ENCODE measurements at places on chromosomes 16 and 17.

DNA sequence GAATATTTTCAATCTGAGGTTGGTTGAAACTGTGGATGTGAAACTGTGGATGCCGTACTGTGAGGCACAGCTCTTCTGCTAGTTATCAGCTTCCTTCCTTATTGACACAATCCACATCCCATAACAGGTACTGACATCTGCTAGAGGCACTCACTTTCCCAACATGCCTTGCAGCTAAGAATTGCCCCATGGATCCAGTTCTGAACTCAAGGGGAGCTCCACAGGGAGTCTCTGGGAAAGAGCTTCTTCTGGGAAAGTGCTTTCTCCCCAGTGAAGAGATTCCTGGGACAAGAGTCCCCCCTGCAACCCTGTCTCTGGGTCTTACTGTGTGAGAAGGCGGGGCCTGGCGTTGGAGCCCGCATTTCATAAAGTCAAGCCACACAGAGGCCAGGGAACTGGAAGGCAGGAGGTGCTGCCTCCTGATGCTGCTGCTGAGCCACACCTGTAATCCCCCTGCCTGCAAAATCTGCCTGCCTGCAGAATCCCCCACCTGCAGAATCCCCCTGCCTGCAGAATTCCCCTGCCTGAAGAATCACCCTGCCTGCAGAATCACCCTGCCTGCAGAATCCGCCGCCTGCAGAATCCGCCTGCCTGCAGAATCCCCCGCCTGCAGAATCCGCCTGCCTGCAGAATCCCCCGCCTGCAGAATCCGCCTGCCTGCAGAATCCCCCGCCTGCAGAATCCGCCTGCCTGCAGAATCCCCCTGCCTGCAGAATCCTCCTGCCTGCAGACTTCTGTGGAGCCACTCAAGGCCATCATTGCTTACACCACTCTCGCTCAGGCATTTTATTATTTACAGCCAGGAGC is 305.4 kb downstream of the FOXL1 start:
- no peak for DNase-seq

DNA sequence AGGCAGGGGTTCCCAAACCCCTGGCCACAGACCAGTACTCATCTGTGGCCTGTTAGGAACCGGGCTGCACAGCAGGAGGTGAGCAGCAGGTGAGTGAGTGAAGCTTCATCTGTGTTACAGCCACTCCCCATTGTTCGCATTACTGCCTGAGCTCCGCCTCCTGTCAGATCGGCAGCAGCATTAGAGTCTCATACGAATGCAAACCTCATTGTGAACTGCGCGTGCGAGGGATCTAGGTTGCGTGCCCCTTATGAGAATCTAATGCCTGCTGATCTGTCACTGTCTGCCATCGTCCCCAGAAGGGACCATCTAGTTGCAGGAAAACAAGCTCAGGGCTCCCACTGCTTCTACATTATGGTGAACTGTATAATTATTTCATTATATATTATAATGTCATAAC is 25.1 kb upstream of the RMI2 start:
- DNase-seq: no peak

DNA sequence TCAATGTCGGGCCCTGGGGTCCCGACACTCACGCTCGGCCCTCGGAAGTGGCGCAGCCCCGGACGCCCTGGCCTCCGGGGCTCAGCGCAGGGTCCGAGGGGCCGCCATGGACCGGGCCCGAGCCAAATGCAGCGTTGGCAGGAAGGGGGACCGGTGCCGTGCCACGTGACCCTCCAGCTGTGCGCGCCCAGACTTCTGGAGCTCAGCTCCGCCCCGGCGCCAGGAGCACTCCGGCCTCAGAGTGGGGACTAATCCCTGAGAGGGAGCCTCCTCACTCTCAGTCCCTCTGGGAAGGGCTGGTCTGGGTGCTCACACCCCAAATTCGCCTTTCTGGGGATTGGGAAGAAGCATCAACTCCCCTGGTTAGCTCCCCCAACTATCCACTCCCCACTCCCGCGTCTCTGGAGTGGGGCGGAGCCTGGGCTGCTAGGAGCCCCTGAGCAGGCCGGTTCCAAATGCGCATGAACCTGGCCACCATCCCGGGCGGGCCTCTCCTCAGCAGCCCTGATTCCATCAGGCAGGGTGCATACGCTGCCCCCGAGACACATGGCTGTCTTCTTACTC is at the start of gene B3GNT9:
TSS of gene B3GNT9 (minus strand) at position 166 of the 564 bp plus-strand sequence. CDS start 513 bp downstream, outside the sequence.
- peak; percentile 32 for DNase-seq

- no peak for DNase-seq
Observed at GRCh38 chr17:2137342-2138098, 82.6 kb downstream of the HIC1 start.

- DNase-seq: no peak
Observed at GRCh38 chr16:18852647-18853046, 51.3 kb upstream of the ARL6IP1 start.

All from NCI-H2081 (cell line).